ENCODE measurements at places on chromosomes 3 and 15.
A peak's percentile ranks its signal among the peaks of the same experiment; 100 is the strongest.

GRCh38 chr3:127717357-127718244, 44.8 kb downstream of the ABTB1 start:
- DNase-seq = no peak

DNA sequence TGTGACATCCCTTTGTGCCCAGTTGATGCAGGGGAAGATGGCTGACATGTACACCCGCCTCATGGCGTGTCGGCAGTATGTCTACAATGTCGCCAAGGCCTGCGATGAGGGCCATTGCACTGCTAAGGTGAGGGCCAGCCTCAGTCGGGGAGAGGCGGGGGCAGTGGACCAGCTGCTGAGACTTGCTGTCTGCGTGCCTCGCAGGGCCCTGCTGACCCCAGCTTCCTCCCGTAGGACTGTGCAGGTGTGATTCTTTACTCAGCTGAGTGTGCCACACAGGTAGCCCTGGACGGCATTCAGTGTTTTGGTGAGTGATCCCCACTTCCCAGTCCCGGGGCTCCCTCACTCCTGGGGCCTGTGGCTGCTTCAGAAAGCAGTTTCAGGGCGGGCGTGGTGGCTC, 10.5 kb downstream of the IVD start:
- no peak for DNase-seq

GRCh38 chr15:48560321-48561051, 85.0 kb downstream of the FBN1 start:
- no peak for DNase-seq

DNA sequence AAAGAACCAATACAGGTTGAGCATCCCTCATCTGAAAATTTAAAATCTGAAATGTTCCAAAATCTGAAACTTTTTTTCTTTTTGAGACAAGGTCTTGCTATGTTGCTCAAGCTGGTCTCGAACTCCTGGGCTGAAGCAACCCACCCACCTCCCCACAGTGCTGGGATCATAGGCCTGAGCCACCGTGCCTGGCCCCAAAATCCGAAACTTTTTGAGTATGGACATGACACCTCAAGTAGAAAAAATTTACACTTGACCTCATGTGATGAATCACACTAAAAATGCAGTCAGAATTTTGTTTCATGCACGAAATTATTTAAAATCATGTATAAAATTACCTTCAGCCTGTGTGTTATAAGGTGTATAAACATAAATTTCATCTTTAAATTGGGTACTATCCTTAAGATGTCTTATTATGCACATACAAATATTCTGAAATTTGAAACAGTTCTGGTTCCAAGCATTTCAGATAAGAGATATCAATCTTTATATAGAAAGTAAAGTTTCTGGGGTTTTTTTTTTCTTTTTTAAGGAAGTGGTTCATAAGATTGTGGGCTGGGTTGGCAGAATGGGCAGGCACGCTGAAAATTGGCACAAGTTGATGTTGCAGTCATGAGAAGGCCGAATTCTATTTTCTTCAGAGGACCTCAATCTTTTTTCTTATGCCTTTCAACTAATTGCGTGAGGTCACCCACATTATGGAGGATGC, 72.5 kb downstream of the SPRED1 start:
- DNase-seq = no peak

- DNase-seq = peak; percentile 84
Measured at GRCh38 chr3:50340448-50341329, at the start of gene RASSF1. RASSF1 (minus strand) TSS chr3:50340836; CDS start chr3:50340805, 31 bp downstream.

DNA sequence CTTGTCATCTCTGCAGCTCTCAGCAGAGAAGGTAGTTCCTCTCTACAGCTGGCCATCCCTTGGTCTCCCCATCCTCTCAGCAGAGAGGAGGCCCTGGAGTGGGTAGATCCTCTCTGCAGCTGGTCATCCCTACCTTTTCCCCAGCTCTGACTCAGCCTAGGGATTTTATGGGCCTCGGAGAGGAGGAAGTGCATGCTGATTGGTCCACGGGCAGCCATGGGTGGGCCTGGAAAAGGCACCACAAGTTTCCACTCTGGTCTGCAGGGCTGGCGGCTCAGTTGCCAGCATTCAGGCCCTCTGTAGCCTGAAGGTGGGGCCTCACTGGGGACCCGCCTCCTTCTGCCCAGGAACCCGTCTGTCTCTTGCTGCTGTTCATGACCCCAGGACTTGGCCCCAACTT, 36.9 kb downstream of the NR1D2 start:
- DNase-seq = no peak

- no peak for DNase-seq
Measured at GRCh38 chr3:143203142-143203541, 83.6 kb downstream of the CHST2 start.

DNA sequence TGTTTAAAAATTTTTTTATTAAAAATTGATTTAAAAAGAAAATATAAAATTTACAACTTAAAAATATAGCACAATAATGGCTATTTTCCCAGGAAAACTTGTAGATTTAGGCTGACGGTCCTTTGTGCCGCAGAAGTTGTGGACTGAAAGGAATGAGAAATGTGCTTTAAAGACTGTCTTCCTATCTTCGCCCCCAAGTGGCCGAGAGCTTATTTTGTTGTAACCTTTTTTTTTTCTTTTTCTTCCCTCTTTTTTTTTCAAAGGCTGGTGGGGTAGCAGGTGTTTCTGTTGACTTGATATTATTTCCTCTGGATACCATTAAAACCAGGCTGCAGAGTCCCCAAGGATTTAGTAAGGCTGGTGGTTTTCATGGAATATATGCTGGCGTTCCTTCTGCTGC, 15.5 kb downstream of the SLC25A26 start:
- no peak for DNase-seq

DNA sequence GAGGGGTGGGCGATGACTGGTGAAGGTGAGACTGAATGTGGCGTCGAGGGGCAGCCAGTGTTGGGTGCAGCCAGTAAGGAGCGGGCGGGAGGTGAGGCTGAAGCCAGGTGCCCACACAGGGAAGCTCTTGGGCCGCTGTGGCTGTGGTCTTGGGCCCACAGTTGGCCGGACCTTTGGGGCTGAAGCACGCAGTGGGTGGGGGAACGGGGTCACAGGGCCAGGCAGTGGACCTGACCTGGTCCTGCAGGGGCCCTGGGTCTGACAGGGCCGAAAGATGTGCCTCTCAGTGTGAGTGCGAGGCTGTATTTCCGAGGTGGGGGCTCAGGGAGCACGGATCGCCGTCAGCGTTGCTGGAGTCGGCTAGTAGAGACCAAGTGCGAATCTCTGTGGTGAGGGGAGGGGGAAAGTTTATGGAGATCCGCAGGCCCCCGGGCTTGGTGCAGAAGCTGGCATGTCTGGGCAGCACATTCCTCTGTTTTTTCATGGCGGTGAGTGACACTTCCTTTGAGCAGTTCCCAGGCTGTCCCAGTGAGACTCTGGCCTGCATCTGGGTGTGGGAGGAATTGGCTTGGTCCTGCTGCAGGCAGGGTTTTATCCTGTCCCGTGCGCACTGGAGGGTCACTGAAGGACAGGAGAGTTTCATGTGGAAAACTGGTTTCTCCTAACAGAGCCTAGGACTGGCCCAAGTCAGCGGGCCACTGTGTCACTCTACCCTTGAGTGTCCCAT, 100.8 kb downstream of the TMEM266 start:
- no peak for DNase-seq

DNA sequence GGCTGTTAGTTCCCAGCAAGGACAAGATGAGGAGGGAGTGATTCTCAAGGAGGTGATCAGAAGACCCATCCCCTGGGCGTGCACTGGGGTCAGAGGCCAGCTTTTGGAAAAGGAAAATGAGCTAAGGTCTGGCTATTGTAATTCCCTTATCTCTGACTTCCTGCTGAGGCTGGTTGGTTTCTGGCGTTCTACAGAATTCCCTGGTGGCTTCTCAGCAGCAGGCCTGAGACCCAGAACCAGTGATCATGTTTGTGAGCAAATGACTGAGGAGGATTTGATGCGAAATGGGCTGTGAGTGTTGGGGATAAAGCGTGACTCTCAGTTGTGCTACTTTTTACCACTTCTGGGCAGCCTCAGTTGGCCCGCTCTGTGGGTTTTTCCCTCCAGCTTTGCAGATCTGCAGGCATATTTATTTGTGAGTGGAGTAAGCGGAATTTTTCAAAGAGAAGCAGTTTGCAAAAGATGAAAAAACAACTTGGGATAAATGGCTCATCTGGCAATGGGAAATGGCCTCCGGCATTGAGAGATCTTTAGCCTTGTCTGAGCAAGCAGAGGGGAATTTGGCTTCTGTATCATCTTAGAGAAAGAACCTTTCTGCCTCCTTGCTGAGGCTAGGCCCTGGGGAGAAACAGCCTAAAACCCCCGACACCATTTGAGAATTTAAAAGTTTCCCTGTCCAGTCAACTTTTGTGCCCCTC, 102.7 kb downstream of the SLCO3A1 start:
- DNase-seq = no peak

DNA sequence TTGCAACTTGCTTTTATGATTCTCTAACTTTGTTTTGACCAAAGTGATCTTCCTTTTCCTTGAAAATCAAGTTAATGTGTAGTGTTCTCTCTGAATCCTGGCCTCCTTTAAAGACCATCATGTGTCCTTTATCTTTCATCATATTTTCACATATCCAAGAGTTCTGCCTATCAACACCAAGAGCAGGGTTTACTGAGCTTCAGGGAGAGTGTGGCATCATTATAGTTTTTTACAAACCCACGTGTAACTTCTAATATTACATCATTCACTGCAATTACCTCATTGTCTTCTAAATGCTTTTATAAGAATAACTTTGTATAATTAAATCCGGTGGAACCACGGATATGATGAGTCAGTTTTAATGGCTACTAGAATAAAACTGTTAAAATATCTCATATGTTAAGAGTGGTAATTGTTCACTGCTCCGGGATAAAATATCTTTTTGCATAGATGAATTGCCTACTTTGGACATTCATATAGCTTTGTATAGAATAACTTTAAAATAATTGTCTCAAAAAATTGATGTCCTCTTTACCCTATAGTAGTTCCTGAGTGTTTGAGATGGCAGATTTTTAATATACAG, 248.8 kb upstream of the GRM7 start:
- no peak for DNase-seq

DNA sequence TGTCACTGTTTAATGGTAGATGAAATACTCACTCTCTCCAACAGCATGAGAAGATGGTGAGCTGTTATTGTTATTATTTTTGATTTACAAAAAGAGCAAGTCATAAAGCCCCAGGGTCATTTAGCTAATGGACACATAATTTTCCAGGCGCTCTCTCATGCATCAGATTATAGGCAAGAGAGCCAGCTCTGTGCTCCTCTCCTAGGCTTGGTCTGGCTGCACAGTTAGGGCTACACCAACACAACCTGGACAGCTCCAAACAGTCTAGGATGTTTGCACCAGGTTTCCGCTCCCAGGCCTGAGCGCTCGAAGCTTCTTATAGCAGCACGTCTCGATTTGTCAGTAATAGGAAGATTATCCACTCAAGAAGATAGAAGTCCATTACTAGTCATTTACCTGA, 123.7 kb downstream of the FAM43A start:
- no peak for DNase-seq

DNA sequence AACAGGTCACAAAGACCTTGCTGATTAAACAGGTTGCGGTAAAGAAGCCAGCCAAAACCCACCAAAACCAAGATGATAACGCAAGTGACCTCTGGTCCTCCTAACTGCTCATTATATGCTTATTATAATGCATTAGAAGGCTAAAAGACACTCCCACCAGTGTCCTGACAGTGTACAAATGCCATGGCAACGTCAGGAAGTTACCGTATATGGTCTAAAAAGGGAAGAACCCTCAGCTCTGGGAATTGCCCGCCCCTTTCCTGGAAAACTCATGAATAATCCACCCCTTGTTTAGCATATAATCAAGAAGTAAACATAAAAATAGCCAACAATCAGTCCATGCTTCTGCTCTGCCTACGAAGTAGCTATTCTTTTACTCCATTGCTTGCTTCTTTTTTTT, 108.1 kb downstream of the MAGI1 start:
- no peak for DNase-seq

DNA sequence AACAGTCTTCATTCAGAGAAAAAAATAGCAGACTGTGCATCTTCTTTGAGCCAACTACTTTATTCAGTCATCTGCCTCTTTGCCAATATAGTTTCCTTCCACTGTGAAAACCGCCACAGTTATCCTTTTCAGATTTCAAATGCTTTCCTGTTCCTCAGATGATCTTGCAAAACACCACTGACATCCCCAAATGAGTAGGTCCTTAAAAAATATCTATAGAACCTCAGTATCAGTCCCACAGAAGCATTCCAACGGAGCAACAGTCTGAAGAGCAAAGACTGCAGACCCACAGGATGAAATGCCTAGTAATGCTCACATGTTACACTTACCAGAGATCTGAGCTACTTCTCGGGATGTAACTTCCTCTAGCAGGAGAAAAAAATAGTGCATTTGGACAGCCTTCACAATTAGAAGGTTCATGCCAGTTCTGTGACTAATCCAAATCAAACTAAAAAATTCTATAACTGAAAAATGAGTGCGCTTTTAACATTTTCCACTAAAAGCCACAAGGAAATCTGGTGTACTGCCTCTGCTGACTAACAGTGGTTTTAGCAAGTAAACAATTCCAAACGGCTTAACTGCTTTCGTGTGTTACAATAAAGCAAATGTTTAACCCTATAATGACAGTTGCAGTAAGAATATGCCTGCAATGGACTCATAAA, at the start of gene ANKRD28:
TSS of gene ANKRD28 (minus strand) at position 338 of the 662 bp plus-strand sequence. CDS start 1,458 bp downstream, outside the sequence.
- DNase-seq = no peak

DNA sequence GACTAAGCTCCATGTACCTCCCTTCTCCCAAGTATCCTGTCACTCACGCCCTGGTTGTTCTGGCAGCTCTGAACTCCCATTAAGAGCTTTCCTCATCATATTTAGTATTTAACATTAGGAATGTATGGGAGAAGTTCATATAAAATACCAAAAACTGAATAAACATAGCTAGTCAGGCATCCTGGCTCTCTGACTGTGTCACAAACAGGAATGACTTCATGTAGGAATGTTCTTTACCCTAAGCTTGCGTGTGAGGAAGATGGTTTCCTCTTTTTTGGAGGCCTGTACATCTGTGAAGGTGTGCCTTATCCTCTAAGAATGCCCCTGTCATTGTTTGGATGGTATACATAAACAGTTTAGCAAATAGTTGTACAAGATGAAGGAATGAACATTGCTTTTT, 38.6 kb downstream of the SEMA6D start:
- DNase-seq = no peak

GRCh38 chr3:55406696-55407425, 80.2 kb downstream of the WNT5A start:
- no peak for DNase-seq

DNA sequence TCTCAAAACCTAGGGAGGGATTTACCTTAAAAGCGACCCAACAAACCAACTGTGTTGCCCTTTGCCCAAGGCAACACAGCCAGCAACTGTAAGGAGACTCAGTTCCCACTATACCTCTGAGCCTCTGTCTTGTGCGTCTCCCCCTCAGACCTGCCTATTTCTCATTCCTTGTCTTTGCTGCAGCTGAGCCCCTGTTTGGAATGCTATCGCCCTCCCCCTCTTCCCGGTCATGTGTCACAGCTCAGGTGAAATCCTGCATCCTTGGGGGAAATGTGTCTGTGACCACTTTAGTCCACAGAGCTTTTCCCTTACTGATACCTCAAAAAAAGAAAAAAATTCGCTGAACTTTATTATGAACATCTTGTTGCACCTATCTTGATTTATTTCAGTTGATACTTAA, 52.0 kb upstream of the LRIG1 start:
- no peak for DNase-seq

DNA sequence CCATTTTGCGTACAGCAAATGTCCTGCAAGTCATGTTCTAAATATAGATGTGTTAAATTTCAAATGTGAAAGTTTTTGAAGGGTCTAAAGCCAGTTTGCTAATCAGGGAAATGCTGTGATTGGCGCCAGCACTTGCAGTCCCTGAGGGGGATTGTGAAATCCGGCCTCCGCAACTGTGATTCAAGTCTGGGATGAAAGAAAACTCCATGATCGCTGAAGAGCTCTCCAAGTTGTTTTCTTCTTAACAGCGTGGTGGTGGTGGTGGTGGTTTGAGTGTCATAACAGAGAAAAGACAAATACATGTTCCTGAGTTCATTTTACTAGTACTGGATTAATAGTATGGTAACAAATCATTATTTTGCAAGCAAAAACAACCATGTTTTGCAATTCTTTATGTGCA, 51.8 kb downstream of the MITF start:
- no peak for DNase-seq

Data from GM13977 (cell line).